ENCODE measurements at places on chromosomes 11 and 22.

GRCh38 chr11:2413742-2414579 is 13.4 kb downstream of the TSSC4 start:
- no peak overlapping the region for H3K4me3 ChIP-seq
- H3K4me1 ChIP-seq, result no peaks in the 10 kb centered on the region
- DNase-seq, result no peak
- no peaks in the 10 kb centered on the region for H3K36me3 ChIP-seq

- DNase-seq, result no peak
- H3K27me3 ChIP-seq, result no peaks in the 10 kb centered on the region
- no peak overlapping the region for H3K4me3 ChIP-seq
Measured at GRCh38 chr22:16651217-16651616, 58.6 kb upstream of the CCT8L2 start.

GRCh38 chr11:6225024-6225423 is 9.4 kb downstream of the FHIP1B start:
- no peaks in the 10 kb centered on the region for H3K4me1 ChIP-seq
- DNase-seq, result no peak
- no peak overlapping the region for H3K27ac ChIP-seq
- no peaks in the 10 kb centered on the region for H3K27me3 ChIP-seq

- no peaks in the 10 kb centered on the region for H3K36me3 ChIP-seq
- no peak for DNase-seq
- peaks cover 35% of the 10 kb centered on the region for H3K4me1 ChIP-seq
- H3K27me3 ChIP-seq, result no peaks in the 10 kb centered on the region
- no peak overlapping the region for H3K4me3 ChIP-seq
Measured at GRCh38 chr11:96321091-96321490, 21.9 kb downstream of the MAML2 start.

GRCh38 chr11:12692229-12693075 is 18.2 kb downstream of the TEAD1 start:
- no peaks in the 10 kb centered on the region for H3K36me3 ChIP-seq
- H3K27ac ChIP-seq, result peak overlapping the region; percentile 88
- H3K4me1 ChIP-seq, result peaks cover 37% of the 10 kb centered on the region
- H3K27me3 ChIP-seq, result no peaks in the 10 kb centered on the region
- peak; percentile 38 for DNase-seq

- no peak for DNase-seq
- H3K4me1 ChIP-seq, result no peaks in the 10 kb centered on the region
- no peaks in the 10 kb centered on the region for H3K36me3 ChIP-seq
- H3K27me3 ChIP-seq, result no peaks in the 10 kb centered on the region
- H3K27ac ChIP-seq, result no peak overlapping the region
Measured at GRCh38 chr11:126102436-126102981, 39.8 kb upstream of the CDON start.

DNA sequence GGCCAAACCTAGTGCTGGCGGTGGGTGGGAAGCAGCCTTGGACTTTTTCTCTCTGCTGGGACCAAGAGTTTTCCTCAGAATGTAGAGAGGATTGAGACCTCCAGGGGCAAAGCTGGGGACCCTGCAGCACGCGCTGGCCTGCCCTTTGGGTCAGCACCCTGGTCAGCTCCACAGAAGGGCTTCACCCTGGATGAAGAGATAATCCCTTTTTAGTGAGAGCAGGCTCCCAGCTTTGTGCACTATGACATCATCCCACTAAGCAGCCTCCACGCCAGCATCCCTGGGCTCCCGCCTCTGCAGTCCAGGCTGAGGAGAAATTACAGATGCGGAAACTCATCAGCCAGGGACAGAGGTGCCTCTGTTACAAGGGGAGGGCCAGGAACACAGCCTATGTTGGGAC is 23.5 kb downstream of the DRICH1 start:
- H3K4me3 ChIP-seq, result no peak overlapping the region
- no peak for DNase-seq
- H3K27ac ChIP-seq, result no peak overlapping the region
- H3K27me3 ChIP-seq, result no peaks in the 10 kb centered on the region

- no peak for DNase-seq
- H3K4me3 ChIP-seq, result no peak overlapping the region
- H3K27ac ChIP-seq, result no peak overlapping the region
Measured at GRCh38 chr22:36743591-36744412, 32.1 kb downstream of the IFT27 start.

GRCh38 chr11:31132531-31133421 is 236.8 kb downstream of the DCDC1 start:
- no peaks in the 10 kb centered on the region for H3K27me3 ChIP-seq
- no peaks in the 10 kb centered on the region for H3K4me1 ChIP-seq
- no peaks in the 10 kb centered on the region for H3K36me3 ChIP-seq
- H3K4me3 ChIP-seq, result no peak overlapping the region

DNA sequence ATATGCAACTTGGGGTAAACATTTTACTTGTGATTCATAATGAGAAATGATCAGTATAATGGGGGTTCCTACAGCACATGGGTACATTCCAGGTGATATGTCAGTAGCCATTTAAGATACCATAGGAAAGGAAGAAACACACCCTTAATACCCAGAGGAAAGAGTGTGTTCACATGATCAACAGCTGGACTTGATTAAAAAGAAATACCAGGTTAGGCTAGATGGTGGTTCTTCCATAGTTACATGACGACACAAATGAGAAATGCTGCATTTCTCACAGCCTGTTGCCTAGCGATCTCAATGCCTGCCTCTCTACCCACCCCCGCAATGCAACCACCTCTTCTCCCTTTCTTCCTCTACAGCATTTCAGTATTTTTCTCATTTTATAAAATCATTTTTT is 96.8 kb downstream of the TTC28 start:
- no peak overlapping the region for H3K4me3 ChIP-seq
- H3K4me1 ChIP-seq, result peaks cover 9% of the 10 kb centered on the region
- H3K36me3 ChIP-seq, result no peaks in the 10 kb centered on the region
- no peaks in the 10 kb centered on the region for H3K27me3 ChIP-seq
- no peak for DNase-seq
- H3K27ac ChIP-seq, result no peak overlapping the region

- H3K36me3 ChIP-seq, result no peaks in the 10 kb centered on the region
- no peak for DNase-seq
- H3K4me1 ChIP-seq, result peaks cover 12% of the 10 kb centered on the region
- no peak overlapping the region for H3K4me3 ChIP-seq
Measured at GRCh38 chr11:64649291-64649697, 58.3 kb downstream of the SLC22A12 start.

DNA sequence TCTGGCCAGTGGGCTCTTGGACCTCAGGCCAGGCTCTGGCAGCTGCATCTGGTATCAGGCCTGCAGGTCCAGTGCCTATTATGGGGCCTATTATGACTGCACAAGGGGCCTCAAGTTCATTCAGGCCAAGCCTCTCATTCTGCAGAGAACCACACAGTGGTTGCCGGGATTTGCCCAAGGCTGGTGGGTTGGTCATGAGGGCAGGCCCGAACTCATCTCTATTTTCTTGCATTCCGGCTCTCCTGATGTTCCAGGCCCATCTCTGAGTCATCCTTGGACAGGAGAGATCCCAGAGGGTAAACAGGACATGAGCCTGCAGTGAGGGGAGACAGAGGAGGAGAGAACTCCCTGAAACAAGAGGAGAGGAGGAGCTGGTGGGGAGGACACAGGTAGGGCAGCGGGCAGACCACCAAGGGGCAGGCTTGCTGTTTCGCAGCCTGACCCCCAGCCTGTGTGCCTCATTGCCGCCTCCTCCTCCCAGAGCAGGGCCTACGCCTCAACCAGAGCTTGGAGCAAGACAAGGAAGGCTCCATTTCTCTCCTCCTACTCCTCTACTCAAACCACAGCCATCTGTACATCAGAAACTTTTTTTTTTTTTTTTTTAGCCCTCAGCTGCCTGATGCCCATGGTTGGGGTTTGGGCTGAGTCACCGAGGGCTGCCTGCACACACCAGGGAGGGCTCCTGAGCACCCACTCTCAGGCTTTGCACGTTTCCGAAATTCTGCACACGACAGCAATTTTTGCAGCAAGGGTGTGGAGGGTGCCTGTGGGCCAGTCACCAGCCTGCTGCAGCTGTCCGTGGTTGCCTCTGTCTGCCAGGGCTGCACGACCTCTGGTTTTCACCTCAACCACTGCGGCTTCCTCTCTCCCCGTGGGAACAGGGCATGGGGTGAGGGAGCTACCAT is 12.7 kb upstream of the TREH start:
- no peak overlapping the region for H3K4me3 ChIP-seq
- H3K27ac ChIP-seq, result no peak overlapping the region
- no peak for DNase-seq
- no peaks in the 10 kb centered on the region for H3K36me3 ChIP-seq
- no peaks in the 10 kb centered on the region for H3K27me3 ChIP-seq
- peaks cover 9% of the 10 kb centered on the region for H3K4me1 ChIP-seq

DNA sequence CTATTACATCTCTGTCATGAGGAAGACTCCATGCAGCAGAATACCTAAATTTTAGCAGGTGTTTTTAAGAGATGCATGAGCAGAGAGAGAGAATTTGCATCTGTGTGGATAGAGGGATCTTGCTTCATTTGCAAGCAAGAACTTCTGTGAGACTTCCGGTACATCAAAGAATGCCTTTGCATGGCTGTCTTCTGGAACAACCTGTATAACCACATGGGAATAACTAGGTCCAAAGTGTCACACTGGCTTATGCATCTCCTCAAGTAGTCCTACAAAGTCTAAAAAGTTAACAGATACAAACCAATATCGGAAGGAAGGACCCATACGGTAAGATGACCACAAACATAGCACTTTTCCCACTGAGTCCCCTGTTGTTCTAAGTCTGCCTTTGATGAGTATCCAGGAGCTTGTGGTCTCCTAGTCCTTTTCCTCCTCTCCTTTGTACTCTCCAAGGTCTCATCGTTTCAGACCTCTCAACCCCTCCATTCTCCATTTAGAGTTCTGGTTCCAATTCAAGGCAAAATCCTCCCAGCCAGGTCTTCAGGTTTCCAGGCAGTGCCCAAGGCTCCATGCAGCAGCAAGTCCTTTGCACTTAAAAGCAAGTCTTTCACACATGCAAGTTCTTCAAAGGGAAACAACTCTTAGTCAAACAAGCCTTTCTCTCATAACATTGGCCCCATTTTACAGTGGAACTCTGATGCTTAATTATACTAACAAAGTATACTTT is 581.7 kb upstream of the ARHGAP42 start:
- no peak overlapping the region for H3K27ac ChIP-seq
- H3K27me3 ChIP-seq, result no peaks in the 10 kb centered on the region
- H3K36me3 ChIP-seq, result no peaks in the 10 kb centered on the region
- no peak for DNase-seq
- no peak overlapping the region for H3K4me3 ChIP-seq

- no peak overlapping the region for H3K4me3 ChIP-seq
- no peak overlapping the region for H3K27ac ChIP-seq
- DNase-seq, result no peak
- H3K27me3 ChIP-seq, result no peaks in the 10 kb centered on the region
- no peaks in the 10 kb centered on the region for H3K36me3 ChIP-seq
Measured at GRCh38 chr11:121039971-121040613, 16.2 kb downstream of the TBCEL start.

GRCh38 chr11:8294251-8294935 is 30.7 kb upstream of the LMO1 start:
- H3K27me3 ChIP-seq, result no peaks in the 10 kb centered on the region
- H3K4me1 ChIP-seq, result no peaks in the 10 kb centered on the region
- no peak for DNase-seq
- H3K4me3 ChIP-seq, result no peak overlapping the region

DNA sequence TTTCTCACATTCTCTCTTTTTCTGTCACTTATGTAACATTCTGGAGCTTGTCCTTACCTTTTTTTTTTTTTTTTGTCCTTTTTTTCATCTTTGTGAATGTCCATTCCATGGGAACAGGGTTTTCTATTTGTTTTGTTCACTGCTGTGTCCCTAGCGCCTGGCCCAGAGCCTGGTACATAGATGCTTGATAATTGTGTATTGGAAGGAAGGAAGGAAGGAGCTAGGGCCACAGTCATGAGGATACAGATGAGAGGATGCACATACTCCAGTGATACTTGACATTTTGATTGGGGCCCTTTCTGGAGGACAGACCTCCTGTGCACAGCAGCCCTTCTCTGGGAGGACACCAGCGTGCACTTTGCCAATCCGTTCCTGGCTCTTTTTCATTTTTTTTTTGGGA is 68.9 kb downstream of the KIAA1671 start:
- no peak overlapping the region for H3K27ac ChIP-seq
- no peak for DNase-seq
- H3K36me3 ChIP-seq, result no peaks in the 10 kb centered on the region
- H3K4me1 ChIP-seq, result no peaks in the 10 kb centered on the region

DNA sequence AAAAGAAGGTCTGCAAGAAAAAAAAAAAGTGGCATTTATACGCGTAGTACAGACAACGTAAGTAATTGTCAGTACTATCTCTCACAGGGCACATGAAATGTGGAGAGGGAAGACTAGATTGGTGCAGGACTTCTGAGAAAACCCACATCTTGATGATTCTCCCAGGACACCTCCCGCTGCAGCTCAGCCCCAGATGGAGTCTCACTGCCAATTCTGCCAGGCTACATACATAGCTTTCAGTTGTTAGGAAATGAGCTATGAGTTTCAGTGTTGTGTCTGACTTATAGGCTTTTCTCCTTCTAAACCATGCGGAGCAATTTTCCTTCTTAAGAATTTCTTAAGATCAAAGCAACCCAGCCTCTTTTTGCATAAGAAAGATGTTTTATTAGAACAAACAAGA is 9.6 kb downstream of the OR5A2 start:
- H3K27ac ChIP-seq, result no peak overlapping the region
- H3K27me3 ChIP-seq, result no peaks in the 10 kb centered on the region
- H3K36me3 ChIP-seq, result no peaks in the 10 kb centered on the region
- no peak overlapping the region for H3K4me3 ChIP-seq

GRCh38 chr11:2477936-2478335 is 33.1 kb downstream of the KCNQ1 start:
- H3K27ac ChIP-seq, result no peak overlapping the region
- no peaks in the 10 kb centered on the region for H3K36me3 ChIP-seq
- no peaks in the 10 kb centered on the region for H3K4me1 ChIP-seq

DNA sequence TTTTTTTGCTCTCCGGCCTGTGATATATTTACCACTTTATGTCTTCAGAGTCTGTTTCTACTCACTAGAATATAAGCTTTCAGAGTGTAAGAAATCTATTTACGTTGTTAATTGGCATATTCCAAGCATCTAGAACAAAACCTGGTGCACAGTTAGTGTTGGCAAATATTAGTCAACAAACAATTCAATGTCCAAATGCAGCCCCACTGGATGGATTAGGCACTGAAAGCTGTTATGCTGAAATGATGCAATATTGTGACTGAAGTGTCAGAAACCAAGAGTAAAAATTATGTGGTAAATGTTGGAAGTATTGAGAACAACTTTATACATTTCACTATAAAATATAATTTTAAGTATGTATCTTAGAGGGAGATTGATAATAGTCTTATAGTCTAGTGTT is 24.8 kb downstream of the CASP4 start:
- DNase-seq, result no peak
- H3K4me3 ChIP-seq, result no peak overlapping the region
- no peak overlapping the region for H3K27ac ChIP-seq
- no peaks in the 10 kb centered on the region for H3K27me3 ChIP-seq
- H3K4me1 ChIP-seq, result no peaks in the 10 kb centered on the region
- H3K36me3 ChIP-seq, result peaks cover 8% of the 10 kb centered on the region

DNA sequence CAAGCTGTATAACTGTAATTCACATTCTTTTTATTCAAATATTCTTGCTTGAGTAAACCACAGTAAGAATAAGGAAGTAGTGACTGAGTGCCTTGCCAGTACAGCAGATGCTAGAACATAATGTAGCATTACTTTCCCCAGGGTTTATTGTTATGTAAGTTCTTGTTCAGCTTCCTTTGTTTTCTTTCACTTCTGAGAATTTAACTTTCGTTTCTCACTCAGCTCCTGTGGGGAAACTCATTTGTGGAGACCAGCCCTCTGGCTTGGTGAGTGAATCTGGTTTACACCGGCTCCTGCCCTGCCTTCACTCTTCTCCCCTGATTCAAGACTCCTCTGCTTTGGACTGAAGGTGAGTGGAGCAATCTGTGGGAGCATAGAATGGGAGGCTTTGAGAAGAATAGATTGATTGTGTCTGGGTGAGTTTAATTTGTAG is at the start of gene TRIM22:
Gene TRIM22 (plus strand): TSS at position 240 of the 433 bp plus-strand sequence. CDS start 6,443 bp downstream, outside the sequence.
- no peak for DNase-seq
- H3K4me3 ChIP-seq, result peak within 1 kb of the TSS; percentile 75
- no peaks in the 10 kb centered on the region for H3K36me3 ChIP-seq
- H3K27me3 ChIP-seq, result no peaks in the 10 kb centered on the region

All from thoracic aorta (tissue), 2 donors.